Cortex of kidney (tissue), 1 donor: ENCODE measurements at places on chromosomes 11 and 22.

- DNase-seq, result no peak
Observed at GRCh38 chr22:45603619-45604018, 68.0 kb upstream of the ATXN10 start.

GRCh38 chr22:41826430-41827383 is 6.2 kb upstream of the SREBF2 start:
- no peak for DNase-seq

- no peak for DNase-seq
Observed at GRCh38 chr11:14357881-14358728, 878 bp downstream of the RRAS2 start.

GRCh38 chr22:23305922-23306374 is 125.6 kb downstream of the BCR start:
- no peak for DNase-seq

DNA sequence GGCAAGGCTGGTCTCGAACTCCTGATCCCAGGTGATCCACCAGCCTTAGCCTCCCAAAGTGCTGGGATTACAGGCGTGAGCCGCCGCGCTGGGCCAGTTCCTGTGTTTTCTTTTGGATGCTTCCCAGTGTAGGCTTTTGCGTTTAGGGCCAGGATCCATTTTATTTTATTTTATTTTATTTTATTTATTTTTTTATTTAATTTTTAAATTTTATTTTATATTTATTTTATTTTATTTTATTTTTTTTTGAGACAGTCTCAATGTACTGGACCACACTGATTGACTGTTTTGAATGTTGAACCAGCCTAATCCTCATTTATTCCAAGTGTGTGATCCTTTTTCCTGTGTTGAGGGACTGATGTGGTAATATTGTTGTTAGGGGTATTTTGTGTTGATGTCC is 8.4 kb downstream of the EPS8L2 start:
- DNase-seq, result no peak

DNA sequence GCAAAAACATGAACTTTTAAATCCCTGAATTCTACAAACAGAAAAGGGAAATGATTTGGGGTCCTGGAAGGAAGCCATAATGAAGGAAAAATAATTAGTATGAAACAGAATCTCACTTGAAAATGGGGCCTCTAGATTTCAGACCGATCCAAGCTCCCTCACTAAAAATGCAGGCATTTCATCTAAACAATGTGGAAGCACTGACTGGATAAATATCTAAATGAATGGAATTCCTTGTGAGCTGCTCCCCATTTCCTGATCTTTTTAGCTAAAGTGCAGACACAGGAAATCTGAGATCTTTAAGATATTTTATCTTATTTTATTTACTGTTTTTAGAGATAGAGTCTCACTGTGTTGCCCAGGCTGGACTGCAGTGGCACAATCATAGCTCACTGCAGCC is 1255.8 kb downstream of the LRRC4C start:
- no peak for DNase-seq

DNA sequence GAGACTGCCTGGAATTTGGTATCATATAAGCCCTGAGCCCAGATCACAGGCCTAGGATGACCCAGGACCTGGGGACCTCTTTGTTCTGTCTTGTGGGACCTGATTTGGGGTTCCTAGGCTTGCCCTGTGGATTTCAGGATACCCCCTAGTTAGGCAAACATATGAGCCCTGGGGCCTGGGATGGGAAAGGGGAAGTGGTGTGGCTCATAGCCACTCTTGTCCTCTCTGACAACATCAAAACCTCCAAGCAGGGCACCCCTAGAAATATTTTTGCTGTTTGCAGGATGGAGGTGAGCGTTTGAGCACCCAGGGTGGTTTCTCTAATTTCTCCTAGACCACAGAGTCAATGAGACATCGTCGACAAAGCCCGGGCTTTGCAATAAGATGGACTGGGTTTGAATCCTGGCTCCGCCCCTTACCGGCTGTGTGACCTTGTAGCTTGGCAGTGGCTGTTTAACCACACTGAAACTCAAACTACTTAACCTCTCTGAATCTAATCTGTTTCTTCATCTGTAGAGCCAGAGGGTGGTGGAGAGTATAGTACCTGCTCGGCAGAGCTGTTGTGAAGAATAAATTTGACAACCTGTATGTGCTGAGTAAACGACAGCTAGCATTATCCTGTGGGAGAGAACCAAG is 5.3 kb upstream of the LRRC10B start:
- no peak for DNase-seq

GRCh38 chr11:122207505-122207904 is 91.5 kb upstream of the BLID start:
- DNase-seq, result no peak

DNA sequence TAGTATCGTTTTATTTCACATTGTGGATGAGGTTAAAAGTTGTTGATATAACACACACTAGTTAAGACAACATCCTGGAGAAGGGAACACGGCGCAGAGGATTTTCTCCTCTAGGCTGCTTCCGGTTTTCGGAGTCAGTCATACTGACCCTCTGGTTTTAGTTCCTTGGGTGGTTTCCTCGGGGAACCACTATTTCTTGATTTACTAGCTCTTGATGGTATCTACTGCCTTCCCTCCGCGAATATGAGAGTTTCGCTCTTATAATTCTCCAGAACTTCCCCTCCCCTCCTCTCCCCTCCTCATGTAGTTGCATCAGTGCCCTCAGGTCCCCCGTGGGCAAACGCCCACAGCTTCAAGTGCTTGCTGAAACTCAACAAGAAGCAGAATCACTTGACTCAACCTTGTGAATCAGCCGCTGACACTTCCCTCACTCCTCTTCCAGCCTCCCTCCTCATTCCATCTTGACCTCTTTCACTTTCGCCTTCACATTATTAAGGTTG is 15.9 kb upstream of the APOBEC3A start:
- DNase-seq, result no peak

DNA sequence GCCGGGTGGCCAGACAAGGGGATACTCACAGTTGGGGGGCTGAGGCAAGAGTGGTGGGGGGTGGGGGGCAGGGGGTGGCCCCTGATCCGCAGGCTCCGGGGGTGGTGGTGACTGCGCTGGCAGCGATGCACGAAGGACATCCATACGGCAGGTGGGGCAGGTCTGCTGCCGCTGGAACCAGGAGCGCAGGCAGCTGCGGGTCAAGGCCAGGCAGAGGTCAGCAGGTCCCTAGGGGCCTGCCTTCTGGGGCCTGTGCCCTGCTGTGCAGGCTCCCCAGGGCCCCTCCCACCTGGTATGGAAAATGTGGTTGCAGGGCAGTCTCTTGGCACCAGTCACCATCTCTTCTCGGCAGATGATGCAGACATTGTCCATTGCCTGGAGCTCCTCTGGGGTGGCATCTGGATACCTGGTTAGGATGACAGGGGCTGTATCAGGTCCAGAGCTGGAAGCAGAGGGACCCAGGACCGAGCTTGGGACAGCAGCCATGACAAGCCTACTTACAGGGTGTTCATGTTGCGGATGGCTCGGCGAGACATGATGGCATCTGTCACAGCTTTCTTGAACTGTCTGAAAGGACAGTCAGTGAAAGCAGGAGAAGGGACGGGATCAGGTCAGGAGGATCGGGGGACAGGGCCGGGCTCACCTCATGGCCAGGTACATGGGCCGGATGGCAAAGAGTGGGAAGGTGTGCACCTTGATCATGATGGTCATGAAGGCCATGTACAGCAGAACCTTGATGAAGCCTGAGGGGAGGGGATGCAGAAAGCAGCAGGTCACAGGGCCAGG is 3.5 kb downstream of the SYVN1 start:
- DNase-seq, result no peak

GRCh38 chr22:36840106-36840505 is 20.7 kb upstream of the NCF4 start:
- DNase-seq, result no peak

- no peak for DNase-seq
Observed at GRCh38 chr11:119298726-119299125, 18.2 kb downstream of the MCAM start.

- DNase-seq, result no peak
Observed at GRCh38 chr22:28607795-28608194, 71.8 kb downstream of the TTC28 start.

- no peak for DNase-seq
Observed at GRCh38 chr11:44573333-44573732, 7.9 kb downstream of the CD82 start.

- no peak for DNase-seq
Observed at GRCh38 chr11:32448232-32448631, 12.9 kb upstream of the WT1 start.

DNA sequence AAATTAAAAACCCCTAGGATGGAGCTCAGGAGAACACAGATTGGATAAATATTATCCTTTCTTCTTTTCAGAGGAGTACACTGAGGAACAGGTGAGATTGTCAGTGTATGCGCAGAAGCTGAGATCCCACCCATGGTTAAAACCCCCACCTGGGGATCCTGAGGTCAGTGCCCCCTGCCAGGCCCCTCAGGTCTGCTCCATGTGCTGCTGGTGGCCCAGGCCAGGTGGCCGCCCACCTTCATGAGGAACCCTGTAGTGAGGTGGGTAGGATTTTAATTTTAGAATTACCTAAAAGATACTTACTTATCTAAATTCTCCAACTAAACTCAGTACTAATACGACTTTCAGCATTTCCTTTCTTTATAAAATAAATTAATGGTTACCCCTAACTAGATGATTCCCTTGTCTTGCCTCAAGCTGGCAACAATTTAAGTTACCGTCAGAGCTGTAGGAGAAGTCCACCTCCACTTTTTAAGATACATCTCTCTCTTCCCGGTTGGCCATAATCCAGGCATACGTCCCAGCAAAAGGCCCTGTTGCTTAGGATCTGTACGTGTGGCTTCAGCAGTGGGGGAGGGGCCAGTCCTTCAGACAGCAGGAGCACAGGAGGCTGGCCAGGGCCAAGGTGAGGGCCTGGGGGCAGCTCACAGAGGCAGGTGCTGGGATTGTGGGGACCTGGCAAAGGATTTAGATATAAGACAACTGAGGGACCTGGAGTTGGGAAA is 61.5 kb upstream of the PITPNB start:
- no peak for DNase-seq

DNA sequence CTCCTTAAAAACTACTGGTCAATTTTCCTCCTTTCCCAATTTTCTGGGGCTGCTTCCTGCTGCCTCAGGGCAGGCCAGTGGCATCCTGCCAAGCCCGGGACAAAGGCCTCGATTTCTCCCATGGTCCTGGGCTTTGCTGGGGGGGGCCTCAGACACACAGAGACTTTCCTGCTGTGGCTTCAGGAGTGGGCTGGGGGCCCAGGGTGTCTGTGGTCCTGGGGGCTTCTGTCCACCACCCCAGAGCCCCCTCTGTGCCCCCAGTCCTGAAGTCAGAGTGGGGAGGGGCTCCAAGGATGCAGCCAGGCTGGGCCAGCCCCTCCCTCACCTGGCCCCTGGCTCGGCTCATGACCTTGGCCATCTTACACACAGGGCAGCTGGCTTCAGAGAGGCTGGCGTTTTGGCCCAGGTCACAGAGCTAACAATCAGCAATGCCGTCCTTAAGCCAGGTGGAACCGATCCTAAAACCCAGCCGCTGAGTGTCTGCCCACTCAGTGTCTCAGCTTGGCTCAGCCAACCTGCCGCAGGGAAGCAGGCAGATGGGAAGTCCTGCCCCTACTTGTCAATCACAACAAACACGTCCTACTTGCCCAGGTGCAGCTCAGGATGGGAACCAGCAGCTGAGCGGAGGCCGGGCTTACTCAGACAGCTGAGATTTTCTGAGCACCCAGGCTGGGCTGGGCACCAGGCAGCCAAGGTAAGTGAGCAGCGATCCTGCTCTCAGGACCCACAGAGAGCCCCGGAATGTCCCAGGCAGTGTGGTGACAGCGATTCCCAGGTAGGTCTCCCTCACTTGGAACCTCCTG is 34.6 kb downstream of the OSBPL5 start:
- no peak for DNase-seq

GRCh38 chr11:35166369-35167360 is 27.7 kb downstream of the CD44 start:
- no peak for DNase-seq

- DNase-seq, result no peak
Observed at GRCh38 chr22:38305471-38306448, 11.5 kb downstream of the CSNK1E start.

- no peak for DNase-seq
Observed at GRCh38 chr11:117097014-117097388, 1.2 kb downstream of the SIK3 start.

DNA sequence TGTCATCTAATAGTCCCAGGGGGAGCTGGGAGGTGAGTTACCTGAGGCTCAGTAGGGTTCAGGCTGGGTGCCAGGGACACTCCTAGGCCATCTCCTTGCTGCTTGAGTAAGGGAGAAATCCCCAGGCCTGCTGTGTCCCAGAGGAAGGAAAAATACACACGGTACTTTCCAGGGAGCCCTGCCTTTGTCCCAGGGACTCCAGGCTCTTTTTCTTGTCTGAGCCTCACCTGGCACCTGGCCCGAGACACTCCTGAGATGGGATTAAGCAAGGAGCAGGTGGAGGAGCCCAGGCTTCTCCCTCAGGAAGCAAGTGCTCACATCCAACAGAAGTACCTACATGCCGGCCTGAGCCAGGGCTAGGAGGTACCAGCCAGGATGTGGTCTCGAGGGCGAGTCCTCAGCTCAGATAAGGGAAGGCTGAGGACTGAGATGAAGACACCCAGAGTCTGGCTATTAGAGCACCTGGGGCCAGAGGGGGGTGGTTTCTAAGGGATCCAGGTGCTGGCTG is 899 bp upstream of the KLHDC7B start:
- DNase-seq, result no peak

GRCh38 chr11:117641008-117641915 is 155.8 kb downstream of the DSCAML1 start:
- no peak for DNase-seq

- no peak for DNase-seq
Observed at GRCh38 chr22:44200451-44200850, 19.7 kb downstream of the PARVG start.
